Stimulated activated CD4-positive, alpha-beta T cell treated with anti-CD3 and anti-CD28 coated beads, Interleukin-2, amount 100 ng/mL, for 4 hours (primary cell): ENCODE measurements at places on chromosomes 13 and 19.
A peak's percentile ranks its signal among the peaks of the same experiment; 100 is the strongest.

GRCh38 chr13:23709536-23709935 lies 139.3 kb downstream of the TNFRSF19 start:
- DNase-seq, result no peak

DNA sequence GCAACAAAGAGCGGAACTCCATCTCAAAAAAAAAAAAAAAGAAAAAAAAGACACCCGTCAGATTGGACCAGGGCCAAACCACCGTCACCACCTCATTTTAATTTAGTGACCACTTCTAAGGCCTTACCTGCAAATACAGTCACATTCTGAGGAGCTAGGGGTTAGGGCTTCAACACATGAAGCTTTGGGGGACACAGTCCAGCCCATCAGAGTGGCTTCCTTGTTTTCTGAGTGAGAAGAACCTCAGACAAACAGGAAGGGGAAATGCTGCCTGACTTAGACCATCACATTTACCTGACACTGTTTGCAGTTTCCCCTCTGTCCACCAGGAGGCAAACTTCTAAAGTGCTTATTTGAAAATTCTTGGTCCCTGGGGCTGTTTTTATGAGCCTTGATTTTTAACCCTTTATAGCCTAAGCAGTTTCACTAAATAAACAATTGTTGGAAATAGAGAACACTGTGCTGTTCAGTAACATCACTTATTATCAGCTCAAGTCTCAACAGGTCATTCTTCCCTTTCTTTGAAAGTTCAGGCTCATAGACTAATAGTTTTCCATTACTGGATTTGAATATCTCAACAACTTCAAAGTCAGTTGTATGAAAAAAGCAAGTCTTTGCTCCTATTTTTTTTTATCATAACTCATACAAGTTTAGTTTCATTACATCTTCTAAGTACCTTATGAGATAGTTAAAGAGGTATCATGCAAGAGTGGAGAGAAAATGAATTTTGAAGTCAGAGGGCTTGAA lies 74.9 kb upstream of the WASF3 start:
- DNase-seq, result peak; percentile 29

DNA sequence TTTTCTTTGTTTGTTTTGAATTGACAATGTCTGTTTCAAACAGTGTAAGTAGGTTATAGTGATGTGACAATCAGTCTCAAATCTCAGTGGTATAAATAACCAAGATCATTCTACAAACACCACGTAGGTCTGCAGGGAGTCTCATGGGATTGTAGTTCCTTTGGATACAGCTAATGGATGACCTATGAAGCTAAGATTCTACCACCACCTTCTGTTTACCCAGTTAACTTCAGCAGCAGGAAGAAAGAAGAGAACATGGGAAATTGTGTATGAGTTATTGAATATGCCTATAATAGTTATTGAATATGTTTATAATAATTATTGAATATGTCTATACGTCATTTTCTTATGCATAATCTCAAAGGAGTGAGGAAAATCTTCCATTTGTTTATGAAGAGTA lies 63.9 kb upstream of the SLITRK5 start:
- no peak for DNase-seq

GRCh38 chr19:10811391-10812111 lies 24.5 kb downstream of the TMED1 start:
- no peak for DNase-seq

DNA sequence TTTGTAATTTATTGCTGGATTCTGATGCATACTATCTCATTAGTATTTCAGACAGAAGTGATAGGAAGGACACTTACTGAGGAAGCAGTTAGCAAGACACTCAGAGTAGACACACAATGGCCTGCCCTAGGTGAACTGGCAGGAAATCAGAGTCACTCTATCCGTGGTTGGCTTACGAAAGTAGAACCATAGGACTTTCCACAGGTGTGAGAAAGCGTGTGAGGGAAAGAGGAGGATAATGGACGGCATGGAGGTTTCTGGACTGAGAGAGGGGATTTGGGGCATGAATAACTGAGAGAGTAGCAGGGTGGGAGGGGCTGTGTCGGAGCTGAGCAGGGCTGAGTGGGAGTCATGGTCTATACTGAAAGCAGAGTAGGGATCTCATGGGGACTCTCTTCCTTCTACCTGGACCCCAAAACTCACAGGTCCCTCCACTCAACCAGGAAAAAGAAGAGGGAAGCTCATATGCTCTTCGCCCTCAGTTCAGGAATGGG lies 18.7 kb upstream of the EID2 start:
- peak; percentile 14 for DNase-seq

DNA sequence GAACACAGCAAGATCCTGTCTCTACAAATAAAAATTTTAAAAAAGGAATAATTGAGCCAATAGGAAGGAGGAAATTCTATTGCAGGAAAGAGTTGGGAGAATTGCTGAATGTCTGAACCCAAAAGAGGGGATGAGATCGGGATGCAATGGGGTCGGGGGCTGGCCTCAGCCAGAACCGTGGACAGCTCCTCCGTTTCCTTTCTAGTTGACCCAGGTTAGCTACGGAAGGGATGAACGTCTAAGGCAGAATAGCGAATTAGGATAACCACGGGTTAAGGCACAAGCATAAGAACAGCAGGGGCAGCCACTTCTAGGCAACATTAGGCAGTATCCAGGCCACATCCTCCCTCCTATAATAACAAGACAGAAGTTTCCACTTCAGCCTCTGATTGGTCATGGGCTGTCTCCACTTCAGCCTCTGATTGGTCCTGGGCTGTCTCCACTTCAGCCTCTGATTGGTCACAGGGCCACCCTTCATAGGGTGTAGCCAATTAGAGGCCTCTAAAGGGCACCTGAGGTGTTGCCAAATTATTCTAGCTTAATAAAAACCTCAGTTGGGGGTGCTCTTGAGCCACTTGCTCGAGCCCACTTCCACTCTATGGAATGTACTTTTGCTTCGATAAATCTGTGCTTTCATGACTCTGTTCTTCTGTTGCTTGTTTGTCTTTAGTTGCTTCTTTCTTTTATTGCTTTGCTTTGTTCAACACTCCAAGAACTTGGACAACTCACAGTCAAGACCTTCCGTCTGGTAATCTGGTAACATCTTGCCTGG lies 24.9 kb upstream of the TPM4 start:
- peak; percentile 25 for DNase-seq

DNA sequence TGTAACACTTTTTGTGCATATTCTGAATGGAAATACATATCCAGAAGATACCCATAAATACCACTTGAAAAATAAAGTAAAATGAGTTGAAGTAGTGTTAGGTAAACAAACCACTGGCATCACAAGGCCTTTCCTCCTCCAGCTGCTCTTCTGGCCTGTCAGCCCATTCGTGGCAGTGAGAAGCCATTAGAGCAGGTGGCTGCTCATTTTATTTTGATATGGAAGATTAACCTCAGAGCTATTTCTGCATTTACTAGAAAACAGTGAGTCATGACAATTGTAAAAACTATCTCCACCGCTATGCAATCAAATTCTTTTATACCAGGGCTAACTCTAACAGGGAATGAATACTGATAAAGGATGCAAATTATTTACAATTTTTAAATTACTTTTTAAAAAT lies 2898.1 kb downstream of the PCDH9 start:
- no peak for DNase-seq

DNA sequence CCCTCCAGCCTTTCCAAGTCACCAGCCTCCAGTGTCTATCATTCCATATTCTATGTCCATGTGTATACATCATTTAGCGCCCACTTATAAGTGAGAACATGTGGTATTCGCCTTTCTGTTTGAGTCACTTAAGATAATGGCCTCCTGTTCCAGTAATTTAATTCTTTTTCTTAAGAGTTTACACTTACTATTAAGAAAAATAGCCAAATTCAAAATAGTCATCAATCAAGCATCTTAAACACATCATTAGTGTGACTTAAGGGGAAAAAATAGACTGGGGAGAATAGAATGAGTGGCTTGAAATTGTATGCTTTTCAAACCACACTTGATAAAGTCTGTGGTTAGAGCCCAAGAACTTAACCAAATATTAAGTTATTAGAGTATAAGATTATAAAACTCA lies 248.0 kb downstream of the MAB21L1 start:
- no peak for DNase-seq

DNA sequence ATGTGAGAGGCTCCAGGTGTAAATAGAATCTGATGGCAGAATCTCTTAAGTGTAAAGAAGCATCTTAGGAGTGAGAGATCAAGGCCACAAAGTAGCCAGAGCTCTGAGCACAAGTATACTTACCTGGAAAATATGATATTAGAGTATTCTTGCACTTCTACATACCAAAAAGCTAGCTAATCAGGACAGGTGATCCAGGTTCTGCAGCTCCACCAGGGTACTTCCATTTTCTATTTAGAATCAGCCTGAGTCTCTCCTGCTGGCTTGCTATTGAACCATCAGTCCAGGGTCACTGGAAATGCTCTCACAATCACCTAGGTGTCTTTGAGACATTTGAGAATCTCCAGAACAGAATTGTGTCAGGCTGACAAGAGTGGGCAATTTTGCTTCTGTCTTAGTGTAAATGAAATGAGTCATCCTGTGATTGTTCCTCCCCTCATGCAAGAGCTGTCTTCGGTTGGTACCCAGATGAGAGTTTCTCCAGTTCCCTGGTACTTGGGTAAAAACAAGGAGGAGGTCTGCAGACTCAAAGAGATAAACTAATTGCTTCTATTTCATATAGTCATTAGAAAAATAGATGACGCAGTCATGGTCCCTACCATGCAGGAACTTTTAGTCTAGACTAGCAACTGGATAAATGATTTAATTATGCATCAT lies 14.6 kb downstream of the ZNF254 start:
- DNase-seq, result no peak

- DNase-seq, result peak; percentile 46
These were observed 3.9 kb downstream of the SLC1A5 start for GRCh38 chr19:46784262-46785053.

DNA sequence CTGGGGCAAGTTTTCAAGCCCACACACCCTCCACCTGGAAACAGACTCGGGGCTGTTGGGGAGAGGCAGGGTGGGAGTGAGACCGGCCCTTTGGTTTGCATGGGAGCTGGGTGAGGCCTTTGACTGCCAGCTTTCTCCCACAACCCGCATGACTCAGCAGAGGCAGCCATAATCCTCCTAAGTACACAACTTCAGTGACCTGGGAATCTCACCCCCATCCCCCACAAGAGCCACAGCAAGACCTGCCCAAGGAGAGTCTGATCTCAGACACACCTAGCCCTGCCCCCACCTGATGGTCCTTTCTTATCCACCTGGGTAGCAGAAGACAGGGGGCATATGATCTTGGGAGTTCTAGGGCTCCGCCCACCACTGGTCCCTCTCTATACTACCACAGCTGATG lies 1615.4 kb downstream of the EFNB2 start:
- no peak for DNase-seq

DNA sequence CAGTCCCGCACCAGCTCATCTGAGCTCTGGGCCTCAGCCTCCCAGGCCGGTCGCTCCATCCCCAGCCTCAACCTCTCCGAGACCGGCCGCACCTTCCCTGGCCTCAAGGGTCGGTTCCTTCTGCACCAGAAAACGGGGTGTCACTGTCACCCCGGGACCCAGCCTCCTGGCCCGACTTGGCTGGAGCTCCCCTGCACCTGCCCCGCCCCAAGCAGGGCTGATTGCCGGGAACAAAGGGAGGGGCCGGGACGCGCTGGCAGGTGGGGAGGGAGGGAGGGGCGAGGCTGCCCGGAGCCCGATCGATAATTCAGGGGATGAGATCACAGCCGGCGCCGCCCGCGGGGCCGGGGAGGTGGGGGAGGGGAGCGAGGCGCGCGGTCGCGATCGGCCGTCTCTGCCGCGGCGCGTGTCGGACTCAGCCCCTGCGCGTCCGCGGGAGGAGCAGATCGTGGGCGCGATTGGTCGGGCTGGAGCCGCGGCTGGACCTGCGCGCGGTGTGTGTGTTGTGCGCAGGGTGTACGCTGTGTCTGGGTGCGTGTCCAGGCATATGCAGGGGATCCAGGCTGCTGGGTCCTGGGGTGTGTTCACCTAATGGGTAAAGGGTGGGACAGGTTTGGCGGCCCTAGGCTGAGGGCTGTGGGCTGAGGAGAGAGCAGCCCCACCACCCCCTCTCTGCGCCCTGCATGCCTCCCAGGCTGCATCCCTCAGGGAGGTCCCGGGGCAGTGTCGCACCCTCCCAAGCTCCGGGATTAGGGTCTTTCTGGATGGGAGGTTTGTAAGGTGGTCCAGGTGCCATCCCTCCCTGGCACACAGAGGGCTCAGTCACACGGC lies 1.1 kb upstream of the SHC2 start:
- no peak for DNase-seq

DNA sequence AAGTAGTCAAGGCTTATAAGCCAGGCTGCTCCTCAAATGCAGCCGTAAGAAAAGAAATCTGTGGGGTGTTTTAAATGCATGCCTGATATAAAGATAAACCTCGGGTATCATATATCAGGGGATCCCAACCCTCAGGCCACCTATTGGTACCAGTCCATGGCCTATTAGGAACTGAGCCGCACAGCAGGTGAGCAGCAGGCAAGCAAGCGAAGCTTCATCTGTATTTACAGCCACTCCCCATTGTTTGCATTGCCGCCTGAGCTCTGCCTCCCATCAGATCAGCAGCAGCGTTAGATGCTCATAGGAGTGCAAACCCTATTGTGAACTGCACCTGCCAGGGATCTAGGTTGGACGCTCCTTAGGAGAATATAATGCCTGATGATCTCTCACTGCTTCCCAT lies 233.5 kb upstream of the SERP2 start:
- no peak for DNase-seq

GRCh38 chr13:36533806-36534205 lies 101.5 kb downstream of the CCNA1 start:
- no peak for DNase-seq

DNA sequence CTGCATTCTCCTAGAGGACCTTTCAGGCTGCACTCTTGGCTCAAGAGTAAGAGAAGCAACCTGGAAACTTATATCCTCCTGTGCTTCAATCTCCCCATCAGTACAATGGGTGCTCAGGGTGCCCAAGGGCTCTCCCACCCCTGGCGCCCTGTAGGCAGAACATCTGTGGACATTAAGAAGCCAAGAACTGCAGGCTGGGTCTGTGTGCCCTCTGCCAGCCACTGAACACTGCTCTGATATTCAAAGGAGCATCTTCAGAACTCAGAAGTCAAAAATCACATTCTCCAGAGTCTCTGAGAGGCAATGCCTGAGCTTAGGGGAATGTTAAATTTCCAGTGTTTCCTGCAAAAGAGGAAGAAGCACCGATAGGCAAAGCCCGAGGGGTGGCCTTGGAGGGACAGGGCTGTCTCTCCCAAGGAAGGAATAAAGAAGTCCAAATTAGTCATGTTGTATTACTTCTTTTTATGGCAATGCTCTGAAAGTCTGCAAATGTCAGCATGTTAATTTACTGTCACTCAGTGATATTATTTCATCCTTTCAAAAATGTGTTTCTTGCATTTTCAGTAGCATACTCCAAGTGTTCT lies 88.1 kb downstream of the TSHZ3 start:
- no peak for DNase-seq

- no peak for DNase-seq
These were observed 115.3 kb downstream of the TBC1D4 start for GRCh38 chr13:75366380-75367280.

GRCh38 chr19:11806354-11807098 lies 7.5 kb upstream of the ZNF440 start:
- DNase-seq, result no peak
